Activated T-cell treated with anti-CD3 and anti-CD28 coated beads for 48 hours (primary cell): ENCODE measurements at places on chromosomes 2 and 18.

GRCh38 chr2:65114921-65115320 lies 15.0 kb downstream of the RAB1A start:
- no peak for DNase-seq

- no peak for DNase-seq
Observed at GRCh38 chr18:36460854-36461253, 163.3 kb downstream of the FHOD3 start.

GRCh38 chr2:127039387-127040031 lies 67.4 kb downstream of the BIN1 start:
- DNase-seq, result no peak

GRCh38 chr2:41806286-41806685 lies 241.5 kb upstream of the PKDCC start:
- DNase-seq, result no peak

- DNase-seq, result no peak
Observed at GRCh38 chr18:10135302-10135926, 221.6 kb downstream of the VAPA start.

DNA sequence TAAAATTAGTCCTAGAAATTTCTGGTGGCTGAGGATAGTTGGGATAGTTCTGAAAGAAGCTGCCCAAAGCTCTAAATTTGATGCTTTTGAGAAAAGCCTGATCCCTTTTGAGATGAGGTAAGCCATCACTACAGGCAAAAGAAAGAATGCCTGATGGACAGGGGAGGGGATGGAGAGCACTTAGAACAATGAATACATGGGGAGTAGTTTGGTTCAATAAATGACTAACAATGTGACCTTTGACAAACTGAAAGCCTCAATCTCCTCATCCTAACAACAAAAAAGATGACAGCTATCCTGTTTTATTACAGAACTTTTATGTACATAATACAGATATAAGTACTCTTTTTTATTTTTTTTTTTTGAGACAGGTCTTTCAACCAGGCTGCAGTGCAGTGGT lies 42.7 kb downstream of the GFPT1 start:
- DNase-seq, result no peak
